RPMI8226 (cell line): ENCODE measurements at places on chromosomes 1 and 21.

DNA sequence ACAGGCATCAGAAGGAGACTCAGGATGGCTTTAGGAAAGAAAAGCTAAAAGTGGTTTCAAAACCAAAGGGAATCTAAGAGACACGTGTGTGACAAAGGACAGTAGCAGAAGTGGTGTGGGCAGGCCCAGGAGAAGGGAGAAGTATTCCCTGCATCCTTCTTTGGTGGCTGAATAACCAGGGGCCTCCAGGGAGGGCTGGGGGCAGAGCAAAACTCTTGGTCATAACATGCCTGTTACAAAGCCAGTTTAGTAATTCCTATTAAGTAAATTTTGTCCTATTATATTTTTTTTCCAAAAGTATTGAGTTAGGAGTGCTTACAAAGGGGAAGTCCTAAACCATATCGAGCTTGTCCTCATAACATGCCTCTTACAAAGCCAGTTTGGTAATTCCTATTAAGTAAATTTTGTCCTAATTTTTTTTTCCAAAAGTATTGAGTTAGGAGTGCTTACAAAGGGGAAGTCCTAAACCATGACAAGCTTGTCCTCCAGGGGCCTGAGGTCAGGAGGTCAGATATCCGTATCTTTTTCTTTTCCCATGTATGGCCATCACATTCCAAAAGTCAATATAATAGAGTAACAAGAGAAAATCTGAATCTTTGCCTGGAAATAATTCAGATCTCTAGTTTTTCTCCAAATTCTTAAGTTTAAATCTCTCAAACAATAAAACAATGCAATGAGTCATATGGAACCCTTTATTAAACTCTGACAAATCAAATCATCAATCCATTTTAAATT lies 509.2 kb downstream of the LTN1 start:
- no peak for DNase-seq

- peak; percentile 47 for DNase-seq
Measured at GRCh38 chr1:236489710-236490377, 33.9 kb upstream of the LGALS8 start.

DNA sequence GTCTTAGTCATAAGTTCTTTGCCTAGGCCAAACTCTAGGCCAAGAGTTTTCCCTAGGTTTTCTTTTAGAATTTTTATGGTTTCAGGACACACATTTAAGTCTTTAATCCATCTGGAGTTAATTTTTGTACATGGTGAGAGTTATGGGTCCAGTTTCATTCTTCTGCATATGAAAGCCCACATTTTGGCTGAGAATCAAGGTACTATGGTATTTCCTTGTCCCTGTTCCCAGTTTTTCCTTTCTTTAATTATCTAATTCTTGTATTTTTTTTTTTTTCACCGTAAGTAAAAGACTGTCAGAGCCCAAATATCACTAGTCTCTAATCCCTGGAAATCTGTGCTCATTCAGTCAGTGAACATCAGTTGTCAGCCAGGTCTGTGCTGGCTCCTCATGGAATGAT lies 105.4 kb downstream of the MAP3K21 start:
- DNase-seq, result no peak

- DNase-seq, result no peak
Measured at GRCh38 chr1:160713161-160713560, 1.5 kb upstream of the CD48 start.

DNA sequence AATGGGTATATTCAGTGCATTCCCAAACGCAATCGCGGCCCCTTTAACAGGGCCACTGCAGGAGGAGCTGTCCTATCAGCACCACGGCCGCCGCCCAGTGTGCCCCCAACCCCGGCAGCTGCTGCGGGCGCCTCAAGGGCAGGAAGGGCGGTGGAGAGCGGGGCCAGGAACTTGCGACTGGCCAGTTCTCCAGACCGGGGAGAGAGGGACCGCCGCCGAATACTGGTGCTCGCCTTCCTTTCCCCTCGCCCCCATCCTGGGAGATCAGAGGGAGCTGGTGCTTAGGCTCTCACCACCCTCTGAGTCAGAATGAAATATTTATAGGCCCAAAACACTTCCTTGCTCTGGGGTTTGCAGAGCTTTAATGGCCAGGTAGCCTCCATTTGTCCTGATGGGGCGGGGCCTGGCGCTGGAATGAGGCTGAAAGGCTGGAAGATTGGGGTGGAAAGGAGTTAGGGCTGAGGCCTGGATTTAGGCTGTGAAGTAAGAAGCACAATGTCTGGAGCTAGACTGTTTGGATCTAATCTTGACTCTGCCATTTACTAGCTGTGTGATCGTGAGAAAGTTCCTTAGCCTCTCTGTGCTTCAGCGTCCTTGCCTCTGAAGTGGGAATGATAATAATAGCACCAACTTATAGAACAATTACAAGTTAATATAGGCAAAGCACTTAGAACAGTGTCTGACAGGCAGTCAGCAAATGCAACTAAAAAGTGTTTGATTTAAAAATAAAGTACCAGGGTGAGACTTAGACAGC lies 75.5 kb downstream of the NAV1 start:
- DNase-seq, result no peak

GRCh38 chr1:241499910-241500309 lies 19.6 kb downstream of the FH start:
- no peak for DNase-seq

DNA sequence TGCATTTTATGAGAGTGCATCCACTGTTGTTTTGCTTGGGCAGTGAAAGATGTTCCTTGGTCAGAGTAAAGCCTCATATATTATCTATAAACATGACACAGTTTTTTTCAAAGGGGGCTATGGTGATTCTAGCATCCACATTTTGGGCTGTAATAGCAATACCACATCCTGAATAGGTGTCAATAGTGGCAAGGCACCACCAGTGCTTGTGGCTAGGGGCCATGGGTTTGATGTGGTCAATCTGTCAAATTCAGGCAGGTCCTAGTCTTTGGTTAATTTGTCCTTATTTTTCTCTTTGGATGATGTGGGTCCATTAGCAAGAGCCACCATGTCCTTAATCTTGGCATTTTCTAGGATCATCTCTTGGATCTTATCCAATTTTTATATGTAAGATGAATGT lies 13.1 kb downstream of the CD1E start:
- DNase-seq, result no peak

GRCh38 chr1:111793923-111794322 lies 38.2 kb downstream of the DDX20 start:
- no peak for DNase-seq

GRCh38 chr1:63968663-63969440 lies 195.0 kb downstream of the ROR1 start:
- DNase-seq, result no peak

DNA sequence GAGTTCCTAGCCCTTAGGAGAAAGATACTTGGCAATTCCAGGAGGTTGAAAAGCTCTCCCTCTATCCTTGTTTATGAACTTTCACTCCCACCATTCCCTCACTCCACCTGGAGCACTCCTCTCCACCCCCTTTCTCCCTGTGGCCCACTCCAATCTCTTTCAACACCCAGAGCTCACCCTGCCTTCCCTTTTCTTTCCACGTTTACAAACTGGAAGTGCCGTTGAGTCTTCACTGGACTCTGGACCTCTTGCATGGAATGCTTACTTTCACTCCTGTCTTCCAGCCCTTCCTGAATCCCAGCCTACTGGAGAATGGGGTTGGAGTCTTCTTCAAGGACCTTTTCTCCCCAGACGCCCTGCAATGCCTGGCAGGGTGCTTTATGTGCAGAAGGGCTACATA lies 198.5 kb downstream of the RHOU start:
- DNase-seq, result no peak

DNA sequence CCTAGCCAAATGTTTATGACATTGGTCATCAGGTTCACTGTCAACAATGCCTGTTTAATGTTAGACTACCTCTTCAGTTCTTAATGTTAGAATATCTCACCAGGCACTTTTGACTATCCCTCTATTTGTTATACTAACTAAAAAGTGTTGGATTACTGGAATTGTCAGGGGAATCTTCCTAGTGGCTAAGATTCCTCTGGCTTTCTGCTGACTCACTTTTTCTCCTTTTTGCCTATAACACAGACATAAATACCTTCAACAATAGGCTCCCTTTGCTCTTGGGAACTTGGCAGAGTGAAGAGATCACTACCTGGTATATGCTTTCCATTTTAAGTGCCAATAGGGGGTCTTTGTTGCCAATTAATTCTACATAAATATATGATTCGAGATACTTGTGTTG lies 68.5 kb downstream of the TMEM200B start:
- no peak for DNase-seq

GRCh38 chr1:228867108-228867950 lies 132.1 kb downstream of the RHOU start:
- DNase-seq, result peak; percentile 38

- DNase-seq, result no peak
Measured at GRCh38 chr1:74534241-74534640, 21.8 kb upstream of the LRRC53 start.

DNA sequence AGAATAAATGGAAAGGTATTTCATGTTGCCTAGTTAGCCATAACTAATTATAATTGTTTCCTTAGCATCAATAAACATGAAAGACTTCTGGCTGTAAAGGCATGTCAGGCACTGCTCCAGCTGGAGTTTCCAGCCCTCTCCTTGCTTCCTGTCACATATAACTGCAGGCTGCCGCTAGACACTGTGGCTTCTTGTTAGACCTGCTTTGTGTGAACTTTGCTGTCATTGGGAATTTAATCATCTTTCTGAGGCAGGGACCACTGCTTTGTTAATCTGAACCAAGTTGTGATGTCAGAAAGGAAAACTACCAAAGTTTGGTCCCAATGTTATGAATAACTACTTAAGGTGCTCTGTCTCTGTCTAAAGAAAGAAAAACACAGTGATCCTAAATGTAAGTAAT lies 90.3 kb upstream of the DUSP10 start:
- no peak for DNase-seq
